ENCODE measurements at places on chromosomes 5 and 9. TPM values are rescaled to one million over a fixed set of nuclear protein-coding genes. Genes with fewer than 3 reads are reported as not detected.

The REEP2 gene
- 1.8 TPM for polyA plus RNA-seq

DNA sequence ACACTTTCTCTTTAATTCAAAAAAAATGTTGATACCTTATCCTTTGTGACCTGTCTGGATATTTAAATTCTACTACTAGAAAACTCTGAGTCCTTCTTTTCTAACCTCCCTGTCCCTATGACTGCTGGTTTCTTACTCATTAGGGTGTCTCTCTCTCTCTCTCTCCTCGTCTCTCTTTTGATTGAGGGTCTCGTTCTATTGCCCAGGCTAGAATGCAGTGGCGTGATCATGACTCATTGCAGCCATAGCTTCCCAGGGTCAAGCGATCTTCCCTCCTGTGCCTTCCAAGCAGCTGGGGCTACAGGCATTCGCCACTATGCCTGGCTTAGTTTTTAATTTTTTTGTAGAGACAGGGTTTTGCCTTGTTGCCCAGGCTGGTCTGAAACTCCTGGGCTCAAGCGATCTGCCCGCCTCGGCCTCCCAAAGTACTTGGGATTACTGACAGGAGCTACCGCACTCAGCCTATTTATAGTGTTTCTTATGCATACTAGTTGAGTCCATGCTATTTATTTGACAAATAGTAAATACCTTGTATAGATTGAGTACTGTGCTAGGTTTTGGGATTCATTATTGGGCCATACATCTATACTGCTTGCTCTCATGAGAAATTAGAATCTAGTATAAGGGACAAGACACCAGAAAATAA is 61.9 kb downstream of the NSD1 start:
- no peak for DNase-seq

- DNase-seq, result no peak
Observed at GRCh38 chr5:143161885-143162540, 241.5 kb downstream of the NR3C1 start.

The FOXD4L5 gene
- 0.18 TPM for polyA plus RNA-seq

DNA sequence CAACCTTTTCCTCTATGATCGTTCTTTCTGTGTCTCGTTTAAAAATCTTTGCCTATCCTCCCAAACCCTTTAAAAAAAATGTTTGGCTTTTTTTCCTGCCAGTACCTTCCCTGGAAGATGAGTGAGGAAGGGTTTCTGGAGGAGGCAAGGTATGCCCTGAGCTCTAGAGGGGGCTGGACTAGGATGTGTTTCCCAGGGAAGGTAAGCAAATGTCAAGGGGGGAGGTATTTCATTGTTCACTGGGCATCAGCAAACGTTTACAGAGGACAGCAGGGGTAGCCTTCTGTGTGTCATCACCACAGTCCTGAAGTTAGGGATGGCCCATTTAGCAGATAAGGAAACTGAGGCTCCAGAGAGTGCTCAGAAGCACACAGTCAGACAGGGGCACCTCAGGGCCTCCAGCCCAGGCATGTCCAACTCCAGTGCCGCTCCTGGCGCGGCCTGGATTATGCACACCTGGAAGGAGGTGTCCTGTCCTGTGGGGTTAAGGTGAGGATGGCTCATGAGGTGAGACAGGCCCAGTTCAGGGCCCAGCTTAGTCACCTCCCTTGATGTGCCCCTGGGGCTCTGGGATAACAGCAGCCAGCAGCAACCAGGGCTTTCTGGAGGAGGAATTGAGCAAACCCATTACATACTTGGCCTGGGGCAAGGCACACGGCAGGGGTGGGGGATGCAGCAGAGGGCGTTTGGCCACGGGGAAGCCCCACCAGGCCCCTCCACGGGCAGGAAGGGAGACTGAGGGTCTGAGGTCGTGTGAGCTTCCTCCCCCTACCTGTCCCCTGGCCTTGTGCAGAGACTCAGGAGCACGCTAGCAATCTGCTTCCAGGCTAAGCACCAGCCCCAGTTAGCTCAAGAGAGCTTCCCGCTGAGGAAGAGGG is 100.3 kb upstream of the LMX1B start:
- DNase-seq, result no peak

GRCh38 chr9:89742660-89743059 is 137.8 kb downstream of the GADD45G start:
- DNase-seq, result no peak

DNA sequence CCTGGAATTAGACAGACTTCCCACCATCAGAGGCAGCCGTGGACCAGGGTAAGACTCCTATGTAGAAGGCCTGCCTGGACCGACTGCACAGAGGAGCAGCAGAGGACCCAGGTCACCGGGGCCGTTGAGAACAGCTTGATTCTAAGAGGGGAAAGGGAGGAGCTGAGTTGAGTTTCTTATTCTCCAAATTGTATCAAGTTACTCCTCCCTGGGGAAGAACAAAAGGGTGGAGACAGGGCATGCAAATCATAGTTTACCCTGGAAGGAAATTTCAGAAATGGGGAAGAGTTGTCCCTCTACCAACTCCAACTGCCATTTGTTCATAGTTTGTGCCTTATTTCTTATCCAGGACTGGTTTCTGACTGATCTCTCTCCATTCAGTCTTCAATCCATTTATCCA is 20.9 kb upstream of the SLC31A2 start:
- DNase-seq, result no peak

The GRM6 gene
- 1.8 TPM for polyA plus RNA-seq

DNA sequence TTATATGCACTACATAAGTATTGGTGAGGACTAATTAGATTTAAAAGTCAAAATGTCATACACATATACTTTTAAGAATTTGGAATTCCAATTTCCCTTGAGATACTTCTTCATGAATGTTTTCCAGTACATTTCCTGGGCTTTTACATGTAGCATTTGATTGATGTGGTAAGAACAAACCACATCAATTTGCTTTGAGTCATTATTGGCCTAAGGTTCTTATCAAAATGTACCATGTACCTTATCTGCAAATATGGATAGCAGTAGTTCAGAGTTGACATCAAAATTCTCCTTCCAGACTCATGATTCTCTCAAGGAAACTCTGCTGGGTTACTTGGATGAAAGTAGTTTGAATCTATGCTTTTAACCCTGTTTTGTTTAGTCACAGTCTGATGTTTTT is 2.5 kb downstream of the CAST start:
- DNase-seq, result no peak

- DNase-seq, result no peak
Observed at GRCh38 chr5:147869112-147869511, 9.4 kb upstream of the SCGB3A2 start.

DNA sequence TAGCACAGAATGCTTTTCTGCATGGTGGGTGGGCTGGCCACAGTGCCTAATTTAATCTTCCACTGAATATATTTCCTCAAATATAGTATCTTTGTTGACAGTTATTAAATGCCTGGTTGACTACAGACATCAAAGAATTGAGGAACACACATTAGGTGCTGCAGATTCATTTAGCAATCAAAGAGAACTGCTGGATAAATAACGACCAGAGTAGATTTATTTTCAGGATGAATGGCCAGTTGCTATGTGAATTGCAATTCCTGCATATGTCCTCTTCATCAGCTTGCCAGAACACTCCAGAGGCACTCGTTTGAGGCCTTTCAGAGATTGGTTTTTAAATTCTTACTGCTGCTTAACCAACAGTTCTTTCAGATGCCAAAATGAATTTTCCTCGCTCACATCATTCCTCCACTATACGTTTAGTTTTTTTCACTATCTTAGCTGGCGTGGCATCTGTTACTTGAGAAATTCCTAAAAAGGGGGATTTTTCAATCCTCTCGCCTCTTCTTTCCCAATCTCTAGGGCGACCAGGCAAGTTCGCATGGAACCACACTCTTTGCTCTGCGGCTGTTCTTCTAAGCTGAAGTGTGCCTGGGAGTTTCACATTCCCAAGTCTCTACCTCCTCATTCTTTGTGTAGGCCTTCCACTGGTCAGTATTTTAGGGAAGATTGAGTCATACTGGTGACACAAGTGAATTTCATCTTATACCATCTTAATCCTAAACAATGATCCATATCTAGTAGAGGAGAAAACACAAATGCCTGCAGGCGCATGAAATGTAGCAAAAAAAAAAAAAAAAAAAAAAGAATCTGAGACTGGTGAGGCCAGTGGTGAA is 237.1 kb upstream of the NMUR2 start:
- no peak for DNase-seq

DNA sequence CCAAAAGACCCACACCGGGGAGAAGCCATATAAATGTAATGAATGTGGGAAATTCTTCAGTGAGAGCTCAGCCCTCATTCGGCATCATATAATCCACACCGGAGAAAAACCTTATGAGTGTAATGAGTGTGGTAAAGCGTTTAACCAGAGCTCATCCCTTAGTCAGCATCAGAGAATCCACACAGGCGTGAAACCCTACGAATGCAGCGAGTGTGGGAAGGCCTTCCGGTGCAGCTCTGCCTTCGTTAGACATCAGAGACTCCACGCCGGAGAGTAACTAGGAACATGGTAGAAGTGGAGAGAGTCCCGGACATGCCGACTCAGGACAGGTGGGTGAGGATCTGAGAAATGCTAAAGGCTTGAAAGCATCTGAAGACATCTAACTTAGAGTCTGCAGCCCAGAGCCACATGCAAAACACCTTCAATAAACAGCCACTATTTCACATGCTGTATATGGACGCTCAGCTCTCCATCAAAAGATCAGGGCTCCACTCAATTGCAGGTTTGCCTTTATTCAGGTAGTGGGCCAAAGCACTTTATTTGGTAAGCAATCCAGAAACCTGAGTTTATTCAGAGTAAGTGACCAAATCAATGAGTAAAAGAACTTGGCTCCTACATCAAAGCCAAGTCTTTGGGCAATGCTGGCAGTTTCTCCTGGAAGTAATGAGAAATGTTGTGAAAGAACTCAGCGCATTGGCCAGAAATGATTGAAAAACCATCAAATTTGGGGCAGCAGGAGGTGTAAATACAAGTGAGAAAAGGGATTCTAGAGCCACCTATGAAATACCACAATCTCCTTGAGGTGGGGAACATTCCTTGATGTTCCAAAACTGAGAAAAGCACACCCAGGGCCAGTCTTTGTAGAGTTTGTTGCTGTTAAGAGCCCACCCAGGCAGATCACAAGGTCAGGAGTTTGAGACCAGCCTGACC is 6.0 kb downstream of the RPL12 start:
- DNase-seq, result no peak

The LPCAT1 gene
- polyA plus RNA-seq, result 106 TPM

GRCh38 chr5:160023908-160024630 is 15.1 kb downstream of the TTC1 start:
- DNase-seq, result no peak

DNA sequence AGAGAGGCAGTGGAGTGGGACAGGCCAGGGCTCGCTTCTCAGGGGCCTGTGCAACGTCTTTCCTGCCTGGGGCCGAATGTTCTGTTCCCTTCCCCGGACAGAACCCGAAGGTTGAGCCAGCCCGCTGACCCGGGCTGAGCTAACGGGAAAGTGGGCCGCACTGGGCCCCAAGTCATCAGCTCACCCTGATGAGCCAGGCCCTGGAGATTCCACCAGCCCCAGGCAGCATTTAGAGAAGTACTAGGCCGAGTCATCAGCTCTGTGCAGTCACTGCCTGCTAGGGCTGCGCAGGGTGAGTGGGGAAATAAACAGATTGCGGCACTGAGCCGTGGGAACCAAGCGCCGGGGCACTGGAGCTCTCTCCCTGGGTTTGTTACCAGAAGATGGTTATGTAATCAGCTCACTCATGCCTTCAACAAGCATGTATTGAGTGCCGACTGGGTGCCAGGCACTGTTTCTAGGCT is 29.1 kb upstream of the DUSP1 start:
- no peak for DNase-seq

GRCh38 chr9:136177224-136177623 is 27.7 kb downstream of the LHX3 start:
- DNase-seq, result no peak

- DNase-seq, result no peak
Observed at GRCh38 chr9:89853161-89853560, 248.3 kb downstream of the GADD45G start.

The TXN gene
- 182 TPM for polyA plus RNA-seq

DNA sequence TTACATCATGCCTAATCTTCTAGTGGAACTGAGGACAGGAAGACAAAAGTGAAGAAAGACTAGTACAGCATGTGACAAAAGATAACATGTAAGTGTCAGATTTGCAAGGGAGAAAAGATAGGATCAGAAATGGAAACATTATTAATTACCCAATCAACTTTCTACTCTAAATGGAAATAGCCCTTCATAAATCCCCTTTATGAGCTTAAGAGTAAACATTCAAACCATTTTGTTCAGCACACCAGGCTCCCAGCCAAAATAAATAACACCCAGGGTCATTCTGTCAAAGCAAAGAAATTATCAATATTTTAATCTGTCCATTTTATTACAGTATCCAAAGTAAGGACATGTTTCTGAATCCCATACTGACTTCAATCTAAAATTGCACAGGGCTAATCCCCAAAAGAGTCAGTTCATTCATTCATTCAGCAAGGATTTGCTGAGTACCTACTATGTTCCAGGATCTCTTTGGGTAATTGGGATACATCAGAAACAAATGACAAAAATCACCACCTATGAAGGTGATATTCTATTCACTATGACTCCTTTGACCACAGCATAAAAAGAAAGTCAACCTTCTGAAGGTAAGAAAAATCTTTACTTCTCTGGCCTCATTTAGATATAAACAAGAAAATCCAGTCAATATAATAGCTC is 5.3 kb downstream of the PRELID2 start:
- no peak for DNase-seq

DNA sequence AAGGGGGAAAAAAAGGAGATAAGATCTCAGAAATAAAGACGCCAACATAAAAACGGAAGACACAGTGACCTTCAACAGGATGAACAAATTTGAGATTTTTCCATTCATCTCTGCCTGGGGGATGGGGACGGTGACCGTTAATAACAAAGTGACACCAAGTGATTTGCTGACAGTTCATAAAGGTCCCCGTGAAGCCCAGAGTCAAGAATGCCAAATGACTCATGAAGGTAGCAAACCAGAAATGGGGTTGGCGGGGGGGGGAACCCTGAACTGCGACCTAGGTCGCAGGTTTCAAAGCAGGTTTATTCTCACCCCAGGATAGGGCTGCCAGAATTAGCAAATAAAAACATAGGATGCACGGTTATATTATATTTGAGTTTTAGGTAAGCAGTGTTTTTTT is 21.1 kb upstream of the SHB start:
- no peak for DNase-seq

GRCh38 chr9:105994970-105995369 is 300.6 kb downstream of the TMEM38B start:
- DNase-seq, result no peak

GRCh38 chr5:143147383-143147782 is 256.1 kb downstream of the NR3C1 start:
- no peak for DNase-seq

GRCh38 chr5:32329395-32329834 is 16.7 kb upstream of the MTMR12 start:
- no peak for DNase-seq

DNA sequence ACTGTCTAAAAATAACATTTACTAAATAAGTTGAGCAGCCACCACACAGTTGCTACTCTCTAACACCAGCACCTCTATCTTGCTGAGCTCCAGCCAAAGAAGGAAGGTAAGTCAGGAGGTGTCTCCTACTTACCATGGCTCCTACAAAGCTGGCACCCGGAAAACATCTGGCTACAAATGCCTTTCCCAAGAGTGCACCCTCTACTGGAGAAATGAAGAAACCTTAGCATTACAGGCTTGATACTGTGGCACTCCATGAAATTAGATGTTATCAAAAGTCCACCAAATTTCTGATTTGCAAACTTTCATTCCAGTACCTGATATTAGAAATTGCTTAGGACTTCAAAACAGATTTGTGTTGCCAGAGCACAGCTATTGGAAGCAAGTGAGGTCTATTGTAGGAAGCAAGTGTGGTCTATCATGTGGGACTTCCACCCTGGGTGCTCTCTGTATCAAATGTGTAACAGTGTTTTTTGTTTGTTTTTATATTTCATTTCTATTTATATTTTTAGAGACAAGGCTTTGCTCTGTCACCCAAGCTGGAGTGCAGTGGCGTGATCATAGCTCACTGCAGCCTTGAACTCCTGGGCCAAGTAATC is 25.7 kb upstream of the RFK start:
- DNase-seq, result no peak

All from right lung (tissue), 10 donors.